ENCODE measurements at places on chromosomes 2 and 18.

DNA sequence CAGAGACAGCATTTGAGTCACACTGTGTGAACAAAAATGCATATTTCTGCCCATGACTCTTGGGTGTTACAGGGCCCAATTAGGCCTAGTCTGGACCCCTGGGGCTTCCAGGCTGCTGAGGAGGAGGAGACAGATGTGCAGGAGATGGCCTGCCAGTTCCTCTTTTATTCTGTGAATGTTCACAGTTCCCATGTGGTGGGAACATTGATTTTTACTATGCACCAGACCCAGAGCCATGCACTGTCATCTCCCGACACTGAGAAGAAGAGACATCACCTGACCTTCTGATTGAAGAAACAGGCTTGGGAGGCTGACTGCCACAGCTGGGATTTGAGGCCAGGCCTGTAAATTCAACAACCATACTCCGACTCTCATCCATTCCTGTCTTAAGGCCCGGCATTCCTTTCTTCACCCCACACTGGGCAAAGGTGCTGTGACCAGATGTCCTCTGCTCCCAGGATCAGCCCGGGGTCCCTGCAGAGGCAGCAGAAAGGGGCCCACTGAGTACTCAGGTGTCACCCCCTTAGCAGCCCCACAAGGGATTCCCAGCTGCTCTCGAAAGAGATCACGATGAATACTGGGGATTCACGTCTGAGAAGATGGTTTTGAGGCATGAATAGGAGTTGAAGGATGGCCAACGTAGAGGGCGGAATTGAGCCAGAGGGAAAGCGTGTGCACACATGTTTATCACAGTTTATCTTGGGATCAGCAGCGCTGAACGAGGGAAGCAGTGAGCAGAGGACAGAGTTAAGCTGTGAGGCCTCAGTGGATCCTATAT is 3.6 kb upstream of the TFCP2L1 start:
- no peak for DNase-seq

- DNase-seq: no peak
These were observed 120.4 kb upstream of the ACKR3 start for GRCh38 chr2:236449167-236449761.

DNA sequence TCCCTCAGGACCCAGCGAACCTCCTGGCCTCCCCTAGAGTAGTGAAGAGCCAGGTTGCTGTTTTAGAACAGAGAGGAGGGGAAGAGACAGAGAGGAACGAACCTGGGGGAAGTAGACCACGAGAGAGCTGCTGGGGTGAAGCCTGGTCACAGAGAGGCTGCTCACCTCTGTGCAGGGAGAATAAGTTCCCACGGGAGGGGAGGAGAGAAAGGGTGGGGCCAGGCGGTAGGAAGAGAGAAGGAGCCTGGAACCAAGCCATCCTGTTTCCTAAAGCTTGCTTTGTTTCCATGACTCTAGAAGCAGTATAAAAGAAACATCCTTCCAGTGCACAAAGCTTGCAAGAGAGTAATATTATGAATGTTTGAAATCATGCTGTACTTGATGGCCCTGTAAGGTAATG is 147.9 kb downstream of the MYT1L start:
- no peak for DNase-seq

GRCh38 chr2:147923846-147924245 is 79.0 kb downstream of the ACVR2A start:
- DNase-seq: no peak

DNA sequence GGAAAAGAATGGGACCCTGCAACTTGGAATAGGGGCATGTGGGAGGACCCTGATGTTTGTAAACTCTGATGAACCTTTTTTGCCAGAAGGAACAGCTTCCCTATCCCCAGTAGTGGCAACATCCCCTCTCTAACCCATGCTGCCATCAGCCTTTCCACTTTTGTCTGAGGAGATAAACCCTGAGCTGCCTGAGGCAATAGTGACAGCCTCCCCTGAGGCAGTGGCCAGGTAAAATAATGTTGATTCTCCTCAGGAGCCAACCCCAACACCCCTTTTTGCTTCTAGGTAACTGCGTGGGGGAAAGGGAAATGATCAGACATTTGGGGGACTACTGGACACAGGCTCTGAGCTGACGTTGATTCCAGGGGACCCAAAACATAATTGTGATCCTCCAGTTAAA is 106.8 kb upstream of the NPAS2 start:
- no peak for DNase-seq

DNA sequence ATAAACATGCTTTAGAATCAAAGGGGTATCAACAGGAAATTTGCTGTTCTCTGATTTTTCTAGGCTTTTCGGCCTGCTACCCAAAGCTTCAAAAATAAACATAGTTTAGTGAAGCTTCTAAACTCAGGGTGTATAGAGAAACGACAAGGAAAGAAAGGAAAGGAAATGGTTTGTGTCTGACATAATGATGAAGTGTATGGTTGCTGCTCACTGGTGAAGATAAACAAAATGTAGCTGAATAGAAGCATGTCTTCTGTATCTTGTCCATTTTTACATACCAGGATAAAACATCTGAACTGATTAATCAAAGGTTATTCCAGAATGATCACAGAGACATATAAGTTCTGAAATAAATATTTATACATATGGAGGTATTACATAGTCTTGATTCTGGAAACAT is 1324.6 kb upstream of the NRXN1 start:
- DNase-seq: no peak

- DNase-seq: no peak
These were observed 41.7 kb upstream of the LDLRAD4 start for GRCh38 chr18:13176847-13177246.

GRCh38 chr2:72006188-72006736 is 141.4 kb downstream of the CYP26B1 start:
- no peak for DNase-seq

DNA sequence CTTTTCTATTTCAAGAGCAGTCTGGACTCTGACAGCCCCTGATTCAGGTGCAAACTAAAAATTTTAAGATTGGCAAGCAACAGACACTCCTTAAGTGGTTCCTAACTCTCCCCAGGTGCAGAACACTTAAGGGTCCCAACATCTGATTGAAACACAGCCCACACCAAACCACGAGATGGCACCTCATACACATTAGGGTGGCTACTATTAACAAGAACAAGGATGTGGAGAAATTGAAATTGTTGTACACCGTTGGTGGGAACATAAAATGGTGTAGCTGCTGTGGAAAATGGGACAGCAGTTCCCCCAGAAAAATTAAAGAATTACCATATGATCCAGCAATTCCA is 82.3 kb downstream of the POLR1A start:
- no peak for DNase-seq

GRCh38 chr18:70636991-70637390 is 348.1 kb downstream of the SOCS6 start:
- no peak for DNase-seq

DNA sequence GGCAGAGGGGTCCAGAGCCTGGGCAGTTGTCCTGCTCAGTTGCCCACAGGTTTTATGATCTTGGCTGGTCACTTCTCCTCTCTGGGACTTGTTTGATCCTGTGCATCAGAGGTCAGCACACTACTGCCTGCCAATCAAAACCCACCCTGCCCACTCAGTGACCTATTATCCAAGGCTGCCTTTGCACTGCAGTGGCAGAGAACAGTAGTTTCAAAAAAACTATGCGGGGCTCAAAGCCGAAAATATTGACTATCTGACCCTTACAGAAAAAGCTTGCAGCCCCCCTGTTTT is 218.2 kb downstream of the CYP26B1 start:
- DNase-seq: no peak

- no peak for DNase-seq
These were observed 97.8 kb downstream of the HDAC4 start for GRCh38 chr2:239302808-239303557.

DNA sequence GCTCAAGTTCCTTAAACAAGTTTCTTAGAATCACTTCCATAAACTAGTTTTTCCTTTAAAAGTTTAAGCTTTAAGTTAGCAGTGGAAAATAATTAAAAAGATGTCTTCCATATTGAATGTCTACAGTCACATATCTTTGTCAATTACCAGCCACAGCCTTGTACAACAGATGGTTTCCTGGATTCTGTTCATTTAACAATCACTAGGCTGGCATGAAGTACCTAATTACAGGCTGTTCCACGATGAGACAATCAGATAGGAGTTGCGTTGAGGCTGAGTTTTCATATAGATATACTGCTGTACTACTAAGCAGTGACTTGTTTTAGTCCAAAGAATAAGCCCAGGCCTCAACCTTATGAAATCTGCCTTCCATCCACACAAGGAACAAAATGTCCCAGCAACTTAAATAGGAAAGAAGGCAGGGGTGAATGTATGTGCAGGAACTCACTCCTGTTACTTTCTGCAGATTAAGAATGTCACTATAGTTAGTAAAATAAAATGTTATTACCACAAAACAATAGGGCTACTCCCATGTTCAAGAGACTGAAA is 131.0 kb downstream of the ZAP70 start:
- no peak for DNase-seq

GRCh38 chr2:45812011-45812500 is 160.6 kb downstream of the PRKCE start:
- no peak for DNase-seq

DNA sequence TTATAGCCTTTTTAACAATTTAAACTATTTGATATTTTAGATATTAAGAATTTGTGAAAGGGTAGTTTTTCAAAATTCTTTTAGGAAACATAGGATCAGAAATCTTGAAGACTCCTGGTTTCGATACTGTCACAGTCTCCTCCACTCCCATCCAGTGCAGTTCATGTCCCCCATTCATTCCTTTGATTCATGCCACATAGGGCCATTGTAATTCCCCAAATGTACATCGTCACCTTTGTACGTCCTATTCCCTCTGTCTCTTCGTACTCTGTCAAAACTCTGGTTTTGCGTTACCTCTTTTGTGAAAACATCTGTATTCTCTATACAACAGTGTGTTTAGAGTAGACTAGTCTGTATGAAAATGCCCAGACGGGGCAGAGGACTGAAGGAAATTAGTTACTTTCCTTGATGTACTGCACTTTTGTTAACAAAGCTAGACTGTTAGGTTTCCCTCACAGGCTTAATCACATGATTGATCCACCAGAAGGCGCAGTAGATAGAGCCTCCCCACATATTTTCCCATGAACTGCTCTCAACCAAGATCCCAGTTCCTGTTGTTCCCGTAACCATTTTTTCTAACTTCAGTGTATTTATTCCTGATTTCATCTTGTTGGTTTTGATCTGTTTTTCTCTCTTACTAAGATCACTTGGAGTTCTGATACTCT is 2.5 kb downstream of the MRPL35 start:
- no peak for DNase-seq

DNA sequence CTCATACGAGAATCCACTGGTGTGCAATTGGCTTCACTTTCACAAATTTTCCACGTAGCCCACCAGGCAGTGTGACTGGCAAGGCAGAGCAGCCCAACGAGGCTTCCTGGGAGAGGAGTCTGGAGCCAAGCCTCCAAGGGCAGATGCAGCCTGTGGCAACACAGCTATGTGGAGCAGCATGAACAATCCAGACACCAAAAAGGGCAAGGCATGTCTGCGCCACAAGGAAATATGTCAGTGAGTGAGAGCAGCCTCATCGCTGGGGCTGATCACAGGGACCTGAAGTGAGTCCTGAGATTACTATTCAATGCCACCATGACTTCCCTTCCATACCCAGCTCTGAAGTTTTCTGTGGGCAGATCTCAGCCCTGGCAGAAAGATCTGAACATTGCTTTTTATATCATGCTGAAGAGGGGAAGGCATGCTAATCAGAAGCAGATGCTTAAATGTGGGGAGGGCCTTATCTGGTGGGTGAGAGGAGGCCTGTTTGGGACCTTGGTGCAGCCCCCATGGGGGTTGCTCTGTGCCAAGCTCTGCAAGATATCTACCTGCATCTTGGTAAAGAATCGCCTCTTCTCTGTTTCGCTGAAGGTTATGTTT is 40.0 kb upstream of the PUM2 start:
- DNase-seq: no peak

- no peak for DNase-seq
These were observed 15.2 kb downstream of the CAPG start for GRCh38 chr2:85394976-85395375.

GRCh38 chr18:44625386-44625785 is 55.3 kb upstream of the SETBP1 start:
- no peak for DNase-seq

DNA sequence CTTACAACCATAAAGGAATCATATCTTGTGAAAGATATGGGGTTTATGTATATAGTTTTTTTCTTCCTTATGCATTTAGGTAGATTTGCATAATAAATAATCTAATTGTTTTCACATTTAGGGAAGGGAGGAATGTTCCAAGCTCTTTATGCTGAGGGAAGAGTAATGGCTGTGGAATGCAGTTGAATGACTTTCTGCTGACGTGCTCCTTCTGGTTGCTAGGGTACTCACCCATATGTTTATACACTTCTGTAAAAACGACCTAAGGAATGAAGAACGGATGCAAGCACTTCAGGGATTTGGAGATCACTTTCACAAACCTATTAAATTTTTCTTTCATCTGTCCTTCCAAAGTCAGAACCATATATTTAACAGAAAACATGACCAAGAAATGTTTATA is 29.2 kb upstream of the PPP4R1 start:
- peak; percentile 91 for DNase-seq

DNA sequence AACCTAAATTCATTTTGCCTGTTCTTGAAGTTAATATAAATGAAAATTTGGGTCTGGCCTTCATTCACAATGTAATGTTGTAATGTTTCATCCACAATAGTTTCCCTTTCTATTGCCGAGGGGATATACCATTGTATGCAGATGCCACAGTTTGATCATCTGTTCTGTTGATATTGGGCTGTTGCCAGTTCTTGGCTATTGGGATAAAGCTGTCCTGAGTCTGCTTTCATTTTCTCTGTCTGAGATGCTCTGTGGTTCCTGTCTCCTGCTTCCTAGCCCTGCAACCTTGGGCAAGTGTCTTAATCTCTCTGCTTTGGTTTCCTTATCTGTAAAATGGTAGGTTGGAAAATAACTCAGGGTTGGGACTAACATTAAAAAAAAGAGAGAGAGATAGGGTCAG is 25.2 kb downstream of the B3GNT2 start:
- DNase-seq: no peak

GRCh38 chr18:33571998-33572787 is 5.8 kb upstream of the ASXL3 start:
- DNase-seq: no peak

GRCh38 chr2:84674099-84674498 is 157.8 kb downstream of the DNAH6 start:
- no peak for DNase-seq

GRCh38 chr2:195984923-195985726 is 83.5 kb downstream of the DNAH7 start:
- DNase-seq: no peak

GRCh38 chr2:240797914-240798313 is 22.1 kb downstream of the KIF1A start:
- DNase-seq: no peak

- no peak for DNase-seq
These were observed 41.3 kb upstream of the MRPL33 start for GRCh38 chr2:27730261-27730662.

DNA sequence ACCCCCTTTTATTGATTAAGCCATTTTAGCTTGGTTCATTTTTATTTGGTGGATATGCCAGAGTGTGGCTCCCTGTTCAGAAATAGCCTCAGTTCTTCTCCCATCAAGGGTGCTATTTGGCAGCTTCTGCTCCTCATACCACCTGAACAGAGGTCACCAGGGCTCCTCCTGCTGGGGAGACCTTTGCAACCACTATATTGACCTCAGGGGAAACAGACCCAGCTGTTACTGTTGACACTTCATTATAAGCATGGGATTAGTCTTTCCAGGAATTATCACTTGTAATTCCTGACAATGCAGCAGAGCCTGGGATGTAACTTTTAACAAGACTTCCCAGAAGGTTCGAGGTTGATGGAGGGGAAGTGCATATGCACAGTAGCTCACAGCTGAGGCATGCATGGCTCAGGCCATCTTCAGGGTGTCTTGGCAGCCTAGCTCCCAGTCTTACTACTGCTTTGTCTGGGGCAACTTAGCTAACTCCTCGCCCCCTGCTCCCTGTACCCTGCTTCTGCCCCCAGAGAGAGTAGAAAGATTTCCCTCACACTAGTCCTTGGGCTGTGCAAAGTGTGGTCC is 239.4 kb upstream of the SPRED2 start:
- DNase-seq: no peak
